ENCODE measurements at places on chromosomes 4 and X.

DNA sequence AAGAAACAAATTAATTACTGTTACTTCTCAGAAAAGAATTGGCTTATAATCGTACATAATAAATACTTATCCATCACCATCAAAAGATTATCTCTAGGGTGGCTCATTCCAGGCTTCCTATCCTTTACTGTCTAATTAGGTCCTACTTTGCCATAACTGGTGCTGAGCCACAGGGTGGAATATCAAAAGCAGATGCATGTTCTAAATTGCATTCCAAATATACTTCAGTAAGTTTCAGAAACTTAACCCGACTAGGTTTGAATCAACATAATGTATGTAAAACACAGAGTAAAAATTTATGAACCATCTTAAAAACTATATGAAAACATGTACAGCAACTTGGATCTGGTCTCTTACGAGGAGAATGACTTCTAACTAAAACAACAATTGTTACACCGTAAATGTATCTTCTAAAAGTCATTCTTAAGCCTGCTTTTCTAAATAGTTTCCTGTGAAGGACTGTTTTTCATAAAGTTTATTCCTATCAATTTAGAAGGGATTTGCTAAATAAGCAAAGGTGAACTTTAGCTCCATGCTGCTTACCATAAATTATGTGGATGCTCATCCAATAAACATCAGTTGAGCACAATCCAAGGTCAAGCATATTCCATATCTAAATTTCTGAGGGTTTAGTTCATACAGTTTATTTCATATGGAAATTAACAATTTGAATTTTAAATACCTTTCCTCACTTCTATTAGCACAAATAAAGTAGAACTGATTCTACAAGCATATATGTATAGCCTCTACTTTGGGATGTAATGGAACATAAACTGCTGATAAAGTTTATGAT lies 13.4 kb downstream of the ZAR1 start:
- no peak for DNase-seq

- no peak for DNase-seq
Measured at GRCh38 chr4:148757171-148757570, 315.0 kb upstream of the NR3C2 start.

GRCh38 chr4:124806403-124806802 lies 93.9 kb upstream of the ANKRD50 start:
- DNase-seq: no peak

- no peak for DNase-seq
Measured at GRCh38 chrX:140391313-140391712, 113.6 kb downstream of the SOX3 start.

- DNase-seq: peak; percentile 20
Measured at GRCh38 chr4:762211-763190, 56.9 kb downstream of the PCGF3 start.

DNA sequence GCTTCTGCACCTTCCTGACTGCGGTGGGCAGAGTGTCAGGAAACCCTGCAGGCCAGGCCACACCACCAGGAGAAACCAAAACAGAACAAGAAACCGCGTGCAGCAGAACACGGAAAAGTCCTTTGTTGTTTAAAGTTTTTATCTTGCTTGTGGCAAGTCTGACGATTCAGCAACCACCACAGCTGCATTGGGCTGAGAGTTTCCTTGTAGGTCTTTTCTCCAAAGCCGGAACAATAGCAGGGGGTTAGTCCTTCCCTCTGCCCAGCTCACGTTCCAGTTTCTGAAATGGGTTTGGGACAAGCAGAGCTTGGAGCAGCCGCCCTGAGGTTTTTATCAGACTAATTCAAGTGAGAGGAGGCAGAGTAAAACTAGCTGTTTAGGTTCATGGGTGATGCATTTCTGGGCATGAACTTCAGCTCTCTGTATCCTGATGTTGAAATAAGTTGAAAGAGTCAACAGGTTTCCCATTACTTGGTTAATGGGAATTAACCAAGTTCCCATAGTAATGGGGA lies 216.9 kb downstream of the PTTG2 start:
- DNase-seq: peak; percentile 38

GRCh38 chr4:41631523-41631922 lies 93.6 kb downstream of the LIMCH1 start:
- DNase-seq: no peak

DNA sequence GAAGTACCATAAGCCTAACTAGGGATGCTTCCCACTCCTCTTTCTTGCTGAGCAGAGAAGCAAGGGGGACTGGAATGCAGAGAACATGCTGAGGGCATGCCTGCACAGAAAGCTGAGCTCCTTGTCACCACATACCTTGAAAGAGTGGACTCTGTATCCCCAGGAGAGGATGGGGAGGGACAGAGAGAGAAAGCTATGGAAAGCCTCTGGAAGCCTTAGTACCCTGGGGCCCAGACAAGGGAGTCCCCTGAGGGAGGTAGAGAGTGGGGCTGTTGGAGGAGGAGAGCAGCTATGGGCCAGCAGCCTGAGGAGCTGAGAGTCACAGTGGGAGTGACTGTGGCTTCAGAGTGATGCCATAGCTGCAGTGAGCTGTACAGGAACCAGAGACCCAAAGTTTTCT lies 77.9 kb downstream of the RTL9 start:
- no peak for DNase-seq

- DNase-seq: no peak
Measured at GRCh38 chr4:42626629-42627146, 30.2 kb downstream of the ATP8A1 start.

DNA sequence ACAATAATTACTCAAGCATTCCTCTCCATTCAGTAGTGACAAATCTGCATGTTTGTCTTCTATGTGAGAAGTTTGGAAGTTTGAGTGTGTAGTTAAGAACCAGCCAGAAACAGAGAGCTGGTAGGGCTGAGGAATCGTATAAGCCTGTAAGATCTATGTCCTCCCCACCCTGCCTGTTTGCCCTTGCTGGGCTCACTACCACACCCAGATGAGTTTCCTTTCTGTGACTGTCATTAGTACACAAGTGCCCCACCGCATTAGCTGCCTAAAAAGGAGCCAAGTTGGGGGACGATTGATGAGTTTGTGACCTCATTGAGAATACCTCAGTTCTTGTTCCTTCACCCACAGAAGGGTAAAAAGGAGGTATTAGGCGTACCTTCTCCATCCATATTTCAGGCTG lies 28.3 kb downstream of the DOCK11 start:
- no peak for DNase-seq

GRCh38 chr4:8773124-8773931 lies 98.3 kb downstream of the HMX1 start:
- peak; percentile 16 for DNase-seq

DNA sequence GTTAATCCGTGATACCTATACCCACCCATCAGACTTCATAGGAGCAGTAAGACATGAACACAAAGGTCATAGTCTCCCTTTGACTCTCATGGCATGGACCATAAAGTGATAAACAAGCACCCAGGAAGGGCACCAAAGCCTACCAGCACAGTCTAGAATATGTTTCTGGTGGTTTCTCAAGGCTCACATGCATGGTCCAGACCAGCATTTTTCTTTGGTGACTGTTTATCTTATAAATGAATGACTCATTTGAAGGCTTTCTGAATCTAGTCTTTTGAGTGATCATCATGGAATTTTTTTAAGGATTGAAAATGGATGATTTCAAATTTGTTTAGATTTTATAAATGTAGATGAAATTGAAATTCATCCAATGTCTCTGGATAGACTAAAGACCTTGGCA lies 32.0 kb upstream of the AMELX start:
- no peak for DNase-seq

DNA sequence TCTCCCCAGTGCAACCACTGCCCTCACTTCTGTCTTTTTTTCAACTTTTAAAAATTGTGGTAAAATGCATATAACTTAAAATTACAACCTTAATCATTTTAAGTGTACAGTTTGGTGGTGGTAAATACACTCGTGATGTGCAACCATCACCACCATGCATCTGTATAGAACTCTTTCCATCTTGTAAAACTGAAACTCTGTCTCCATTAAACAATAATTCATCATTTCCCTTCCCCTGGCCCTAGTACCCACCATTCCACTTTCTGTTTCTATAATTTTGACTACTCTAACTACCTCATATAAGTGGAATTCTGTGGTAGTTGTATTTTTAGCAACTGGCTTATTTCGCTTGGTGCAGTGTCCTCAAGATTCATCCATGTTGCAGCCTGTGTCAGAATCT lies 6.8 kb upstream of the CTBP1 start:
- no peak for DNase-seq

- no peak for DNase-seq
Measured at GRCh38 chrX:111086591-111087006, 9.4 kb upstream of the PAK3 start.

- no peak for DNase-seq
Measured at GRCh38 chr4:174053895-174054294, 229.6 kb downstream of the FBXO8 start.

- no peak for DNase-seq
Measured at GRCh38 chrX:63932006-63932405, 147.0 kb upstream of the ARHGEF9 start.

DNA sequence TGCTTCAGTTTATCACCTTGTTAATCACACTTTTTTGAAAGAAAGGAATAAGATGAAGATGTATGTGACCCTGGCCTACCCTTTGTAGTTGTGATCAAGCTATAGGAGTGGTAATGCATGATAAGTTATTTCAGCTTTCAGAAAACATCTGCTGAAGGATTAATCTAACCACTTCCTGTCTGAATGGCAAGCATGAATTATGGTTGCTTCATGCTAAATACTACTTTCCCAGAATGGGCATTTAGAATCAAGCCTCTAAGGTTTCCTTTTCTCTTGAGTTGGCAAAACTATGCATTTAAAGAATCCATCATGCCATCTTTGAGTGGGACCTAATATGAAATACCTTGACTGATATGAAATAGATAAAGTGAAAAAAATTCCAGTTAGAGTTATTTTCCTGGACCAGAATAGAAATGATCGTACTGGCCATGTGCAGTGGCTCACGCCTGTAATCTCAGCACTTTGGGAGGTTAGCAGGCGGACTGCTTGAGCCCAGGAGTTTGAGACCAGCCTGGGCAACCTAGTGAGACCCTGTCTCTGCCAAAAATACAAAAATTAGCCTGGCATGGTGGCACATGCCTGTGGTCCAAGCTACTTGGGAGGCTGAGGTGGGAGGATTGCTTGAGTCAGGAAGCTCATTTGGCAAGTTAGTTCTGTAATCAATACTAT lies 59.1 kb downstream of the ANXA3 start:
- no peak for DNase-seq

GRCh38 chr4:138177278-138177968 lies 64.7 kb downstream of the SLC7A11 start:
- no peak for DNase-seq

GRCh38 chrX:56219700-56220099 lies 12.5 kb upstream of the KLF8 start:
- no peak for DNase-seq

GRCh38 chr4:177401658-177402273 lies 40.5 kb downstream of the AGA start:
- DNase-seq: no peak

DNA sequence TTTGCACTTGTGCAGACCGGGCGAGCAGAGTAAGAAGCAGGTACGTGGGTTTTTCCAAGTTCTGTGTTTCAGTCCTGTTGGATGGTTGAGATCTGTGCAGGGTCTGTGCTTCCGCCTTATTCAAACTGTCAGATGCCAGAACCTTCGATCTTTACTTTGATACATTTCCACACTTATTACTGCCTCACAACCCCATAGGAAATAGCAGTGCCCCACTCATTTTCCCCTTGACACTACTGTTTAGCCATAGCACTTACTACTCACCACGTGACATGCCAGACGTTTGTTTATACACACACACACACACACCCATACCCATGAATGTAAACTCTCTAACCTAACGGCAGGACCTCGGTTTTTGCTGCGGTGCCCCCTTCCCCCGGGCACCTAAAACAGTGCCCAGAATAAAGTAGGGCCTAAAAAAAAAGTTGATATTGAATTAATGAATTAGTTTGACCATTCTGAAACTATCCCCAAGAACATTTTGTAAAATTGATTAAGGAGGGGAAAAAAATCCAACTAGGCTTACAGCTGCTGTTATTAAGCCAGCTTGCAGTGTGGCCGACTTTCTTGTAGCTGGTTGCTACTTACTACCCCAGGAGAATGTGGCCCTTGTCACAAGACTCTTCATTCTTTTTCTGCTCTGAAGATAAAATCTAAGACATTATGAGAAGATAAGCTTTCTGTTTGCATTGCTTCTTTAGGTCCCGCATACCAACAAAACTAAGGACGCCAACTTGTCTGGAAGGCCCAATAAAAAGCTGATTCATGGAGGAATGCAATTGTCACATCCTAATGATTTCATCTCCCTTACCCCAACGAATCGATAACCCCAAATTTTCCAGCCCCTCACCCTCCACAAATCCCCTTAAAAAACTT lies 704 bp upstream of the SEPSECS start:
- no peak for DNase-seq

DNA sequence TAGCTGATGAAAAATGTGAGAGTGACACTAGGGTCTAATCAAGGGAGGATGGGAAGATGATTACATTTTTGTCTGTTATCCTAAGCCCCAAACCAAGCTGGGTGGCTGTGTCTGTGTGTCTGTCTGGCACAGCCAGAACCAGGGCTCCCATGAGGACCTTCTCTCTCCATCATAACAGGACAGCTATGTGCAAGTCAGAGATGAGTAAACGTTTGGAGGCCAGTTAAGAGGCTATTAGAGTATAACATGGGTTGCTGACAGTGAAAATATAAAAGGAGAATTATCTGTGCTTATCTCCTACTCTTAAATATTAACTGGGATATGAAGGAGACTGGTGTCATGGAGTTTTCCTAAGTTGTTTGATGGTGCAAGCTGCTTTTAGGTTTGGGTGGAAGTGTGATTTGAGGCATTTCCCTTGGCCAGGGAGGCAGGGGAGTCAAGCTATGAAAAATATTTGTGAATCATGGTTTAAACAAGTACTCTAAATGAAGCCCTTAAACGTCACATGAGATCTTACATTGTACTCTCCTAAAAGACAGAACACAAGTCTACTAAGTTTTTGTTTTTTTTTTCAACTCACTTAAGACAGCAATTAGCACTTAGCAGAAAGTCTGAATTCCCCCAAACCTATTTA lies 156.2 kb downstream of the ENOX2 start:
- DNase-seq: no peak

DNA sequence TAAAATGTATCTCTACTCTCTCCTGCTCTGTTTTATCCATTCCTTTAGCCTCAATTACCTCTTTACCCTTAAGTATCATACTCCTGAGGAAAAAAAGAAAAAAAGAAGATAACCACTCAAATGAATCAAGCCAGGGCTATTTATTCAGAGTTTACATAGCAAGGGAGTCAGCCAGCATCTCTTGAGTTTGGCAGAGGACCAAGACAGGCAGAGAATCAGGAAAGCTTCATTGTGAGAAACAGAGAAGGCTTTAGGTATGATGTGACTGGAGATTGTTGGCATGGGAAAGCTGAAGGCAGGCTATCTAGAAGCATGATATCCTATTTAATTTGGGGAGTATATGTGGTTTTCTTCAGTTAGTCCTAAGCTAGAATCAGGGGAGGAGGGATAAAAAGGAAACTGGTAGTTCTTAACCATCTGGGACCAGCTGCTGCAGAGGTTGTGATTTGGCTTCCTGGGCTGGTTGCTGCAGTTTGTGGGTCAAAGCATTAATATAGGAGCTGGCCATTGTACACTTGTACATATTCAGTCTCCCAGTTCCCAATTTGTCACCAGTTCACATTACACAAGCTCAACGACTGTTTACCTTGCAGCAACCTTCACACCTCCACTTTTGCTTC lies 11.2 kb downstream of the APELA start:
- DNase-seq: no peak

- no peak for DNase-seq
Measured at GRCh38 chrX:28225513-28225912, 244.3 kb upstream of the DCAF8L1 start.
